ENCODE measurements at places on chromosomes 6 and 20. TPM values are rescaled to one million over a fixed set of nuclear protein-coding genes. Genes with fewer than 3 reads are reported as not detected.

GRCh38 chr6:149711711-149712110 lies 6.2 kb downstream of the LATS1 start:
- no peaks in the 10 kb centered on the region for H3K27me3 ChIP-seq
- H3K27ac ChIP-seq: no peak overlapping the region
- H3K4me1 ChIP-seq: peaks cover 16% of the 10 kb centered on the region
- H3K4me3 ChIP-seq: no peak overlapping the region

NHLRC1 gene
- not detected for total RNA-seq

DNA sequence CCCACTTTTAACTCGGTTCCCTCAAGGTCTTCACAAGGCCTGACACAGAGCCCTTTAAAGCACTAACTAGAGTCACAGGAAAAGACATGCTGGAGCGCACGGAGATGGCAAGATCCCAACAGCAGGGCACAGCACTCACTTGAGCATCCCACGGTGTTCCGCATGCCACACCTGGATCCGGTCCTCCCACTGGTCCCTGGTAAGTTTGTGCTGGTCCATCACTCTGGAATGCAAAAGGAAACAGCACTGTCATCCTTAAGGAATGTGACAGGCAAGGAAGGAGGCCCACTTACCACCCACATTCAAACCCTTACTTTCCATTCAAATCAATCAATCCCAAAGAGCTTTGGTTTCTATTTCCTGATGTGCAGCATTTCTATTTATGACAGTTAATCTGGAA lies 34.7 kb downstream of the EZR start:
- no peak overlapping the region for H3K4me3 ChIP-seq
- H3K4me1 ChIP-seq: no peaks in the 10 kb centered on the region
- H3K27ac ChIP-seq: no peak overlapping the region
- DNase-seq: no peak

GRCh38 chr6:158591134-158591809 lies 31.4 kb downstream of the TMEM181 start:
- peaks cover 16% of the 10 kb centered on the region for H3K36me3 ChIP-seq
- DNase-seq: no peak
- H3K27ac ChIP-seq: no peak overlapping the region

CTCFL gene
- 0.34 TPM for total RNA-seq

- no peaks in the 10 kb centered on the region for H3K27me3 ChIP-seq
- H3K4me1 ChIP-seq: no peaks in the 10 kb centered on the region
- H3K4me3 ChIP-seq: no peak overlapping the region
- H3K27ac ChIP-seq: no peak overlapping the region
Observed at GRCh38 chr20:1338096-1338495, 9.2 kb upstream of the SDCBP2 start.

GRCh38 chr6:115932481-115932880 lies 128.2 kb downstream of the FRK start:
- no peak overlapping the region for H3K4me3 ChIP-seq
- DNase-seq: no peak
- no peaks in the 10 kb centered on the region for H3K36me3 ChIP-seq
- H3K4me1 ChIP-seq: no peaks in the 10 kb centered on the region
- H3K27ac ChIP-seq: no peak overlapping the region
- H3K27me3 ChIP-seq: no peaks in the 10 kb centered on the region

DNA sequence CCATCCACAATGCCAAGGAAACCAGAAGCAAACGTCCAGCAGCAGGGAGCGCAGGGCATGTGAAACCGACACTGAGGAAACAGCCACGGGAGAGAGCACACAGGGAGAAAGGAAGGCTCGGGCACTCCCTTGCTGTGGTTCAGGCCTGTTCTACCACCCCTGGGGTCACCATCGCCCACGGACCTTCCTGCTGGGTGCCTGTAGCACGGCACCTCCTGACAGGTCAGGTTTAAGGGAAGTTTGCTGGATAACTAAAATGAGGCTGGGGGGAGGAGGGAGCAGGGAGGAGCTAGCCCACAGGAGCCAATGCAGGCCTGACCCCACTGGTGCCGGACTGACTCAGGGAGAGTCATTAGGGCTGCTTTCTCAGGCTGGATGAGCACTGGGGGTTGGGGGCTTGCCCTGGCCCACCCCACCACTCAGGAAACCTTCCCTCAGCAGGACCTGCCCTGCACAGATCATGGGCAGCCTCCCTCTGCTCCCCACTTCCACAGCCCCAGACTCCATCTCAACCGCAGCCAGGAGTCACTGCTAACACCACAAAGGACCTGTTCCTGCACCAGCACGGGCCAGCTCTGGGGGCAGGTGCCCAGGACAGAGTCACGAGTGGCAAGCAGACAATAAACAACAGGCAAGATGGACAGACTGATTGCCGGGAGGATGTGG lies 2.3 kb downstream of the UCKL1 start:
- peaks cover 30% of the 10 kb centered on the region for H3K4me1 ChIP-seq
- no peak overlapping the region for H3K4me3 ChIP-seq
- no peak overlapping the region for H3K27ac ChIP-seq
- no peaks in the 10 kb centered on the region for H3K27me3 ChIP-seq
- H3K36me3 ChIP-seq: no peaks in the 10 kb centered on the region

GRCh38 chr6:37777272-37777834 lies 42.2 kb upstream of the ZFAND3 start:
- no peaks in the 10 kb centered on the region for H3K36me3 ChIP-seq
- peaks cover 17% of the 10 kb centered on the region for H3K4me1 ChIP-seq
- H3K4me3 ChIP-seq: no peak overlapping the region
- H3K27me3 ChIP-seq: peaks cover 16% of the 10 kb centered on the region
- no peak overlapping the region for H3K27ac ChIP-seq

- no peak for DNase-seq
- no peak overlapping the region for H3K27ac ChIP-seq
- no peaks in the 10 kb centered on the region for H3K36me3 ChIP-seq
- no peak overlapping the region for H3K4me3 ChIP-seq
Observed at GRCh38 chr6:20577173-20577688, 43.0 kb downstream of the CDKAL1 start.

DNA sequence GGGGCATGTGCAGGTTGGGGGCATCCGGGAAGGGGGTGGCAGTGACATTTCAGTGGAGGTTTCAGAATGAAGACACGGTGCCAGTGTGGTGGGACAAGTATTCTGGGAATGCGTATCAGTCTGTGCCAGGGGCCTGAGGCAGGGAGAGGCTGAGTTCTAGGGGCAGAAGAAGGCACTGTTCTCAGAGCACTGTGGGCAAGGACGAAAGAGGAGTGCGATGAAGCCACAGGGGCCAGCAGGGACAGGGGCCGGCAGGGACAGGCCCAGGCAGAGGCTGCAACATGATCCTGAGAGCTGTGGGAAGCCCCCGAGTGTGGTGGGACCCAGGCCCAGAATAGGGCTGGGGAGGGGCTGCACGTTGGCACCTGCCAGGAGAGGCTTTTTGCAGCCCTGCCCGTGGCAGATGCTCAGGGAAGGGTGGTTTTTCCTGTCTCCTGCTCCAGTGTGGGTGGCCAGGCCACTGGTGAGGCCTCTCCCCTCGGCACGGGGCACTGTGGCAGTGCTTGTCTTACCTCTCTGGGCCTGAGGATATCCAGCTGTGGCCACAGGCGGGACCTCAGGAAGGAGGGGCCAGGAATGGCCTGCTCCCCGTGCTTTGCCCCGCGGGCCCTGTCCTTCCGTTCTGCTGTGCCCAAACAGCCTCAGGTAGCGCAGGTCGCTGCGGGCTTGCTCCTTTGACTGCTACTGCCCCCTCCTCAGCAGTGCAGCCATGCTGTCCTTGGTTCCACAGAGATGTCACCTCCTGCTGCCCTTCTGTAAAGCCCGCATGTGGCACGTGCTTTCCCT lies 10.0 kb downstream of the ENTPD6 start:
- no peak overlapping the region for H3K27ac ChIP-seq
- H3K4me1 ChIP-seq: peaks cover 14% of the 10 kb centered on the region
- H3K36me3 ChIP-seq: no peaks in the 10 kb centered on the region
- H3K4me3 ChIP-seq: no peak overlapping the region
- DNase-seq: no peak

- peaks cover 23% of the 10 kb centered on the region for H3K4me1 ChIP-seq
- H3K27ac ChIP-seq: no peak overlapping the region
- no peak overlapping the region for H3K4me3 ChIP-seq
- no peaks in the 10 kb centered on the region for H3K27me3 ChIP-seq
- DNase-seq: no peak
Observed at GRCh38 chr6:57087916-57088315, 2.1 kb upstream of the ZNF451 start.

DNA sequence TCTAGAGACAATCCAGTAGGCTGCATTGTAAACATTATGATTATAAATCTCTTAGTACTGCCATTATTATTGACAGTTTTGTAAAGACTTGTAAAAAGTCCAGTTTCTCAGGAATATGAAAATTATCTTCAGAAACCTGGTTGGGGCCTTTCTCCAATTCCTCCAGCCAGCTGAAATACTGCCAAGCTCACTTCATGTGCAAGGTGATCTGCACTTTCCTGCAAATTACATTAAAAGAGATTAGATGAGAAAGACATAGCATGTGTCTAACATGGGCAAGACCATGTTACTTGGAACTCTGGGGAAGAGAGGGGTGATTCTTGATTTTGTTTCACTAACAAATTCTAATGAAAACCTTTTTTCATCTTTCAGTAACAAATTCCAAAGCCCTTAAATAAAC lies 24.0 kb downstream of the PGM3 start:
- no peak overlapping the region for H3K27ac ChIP-seq
- DNase-seq: no peak
- H3K4me3 ChIP-seq: no peak overlapping the region
- peaks cover 27% of the 10 kb centered on the region for H3K36me3 ChIP-seq
- no peaks in the 10 kb centered on the region for H3K27me3 ChIP-seq
- no peaks in the 10 kb centered on the region for H3K4me1 ChIP-seq

CCM2L gene
- total RNA-seq: 0.75 TPM

DNA sequence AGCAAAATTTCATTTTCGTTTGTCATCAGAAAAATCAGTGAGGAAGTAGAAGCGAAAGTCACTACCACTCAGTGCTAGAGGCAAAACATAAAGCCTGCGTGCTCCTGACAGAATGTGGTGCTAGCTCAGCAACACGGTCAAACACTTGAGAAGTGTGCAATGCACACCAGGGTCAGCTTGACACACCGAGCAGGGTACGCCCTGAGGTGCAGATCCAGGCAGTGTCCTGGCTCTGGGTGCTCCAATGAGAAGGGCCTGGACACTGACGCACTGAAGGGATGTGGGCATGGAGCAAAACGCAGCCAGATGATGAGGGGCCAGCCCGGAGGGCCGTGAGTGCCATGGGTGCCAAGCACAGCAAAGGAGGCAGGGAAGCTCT lies 5.9 kb downstream of the RNASET2 start:
- H3K27ac ChIP-seq: no peak overlapping the region
- no peak for DNase-seq
- H3K36me3 ChIP-seq: no peaks in the 10 kb centered on the region

DNA sequence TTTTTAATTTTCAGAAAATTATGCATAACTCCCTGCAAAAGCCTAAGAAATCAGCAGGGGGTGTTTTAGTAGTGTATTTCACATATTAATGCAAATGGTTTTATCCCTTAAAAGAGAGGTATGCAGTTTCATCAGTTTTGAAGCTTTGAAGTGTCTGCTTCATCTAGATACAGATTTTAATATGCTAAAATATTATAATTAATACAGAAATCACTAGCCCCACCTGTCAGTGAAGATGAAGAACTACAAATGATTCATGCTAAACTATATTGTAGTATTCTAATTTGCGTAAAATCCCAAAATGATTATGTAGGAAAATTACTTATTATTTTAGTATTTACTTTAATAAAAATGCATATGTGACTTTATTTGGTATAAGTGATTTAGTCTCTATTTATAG lies 2.9 kb upstream of the TFB1M start:
- H3K27me3 ChIP-seq: no peaks in the 10 kb centered on the region
- H3K27ac ChIP-seq: no peak overlapping the region
- no peaks in the 10 kb centered on the region for H3K36me3 ChIP-seq
- DNase-seq: no peak

PTK6 gene
- not detected for total RNA-seq

NRSN1 gene
- 0.19 TPM for total RNA-seq

TRIM40 gene
- not detected for total RNA-seq

BHLHE23 gene
- 0.22 TPM for total RNA-seq

SLC22A7 gene
- total RNA-seq: not detected
